ENCODE measurements at places on chromosomes 3 and 15.

DNA sequence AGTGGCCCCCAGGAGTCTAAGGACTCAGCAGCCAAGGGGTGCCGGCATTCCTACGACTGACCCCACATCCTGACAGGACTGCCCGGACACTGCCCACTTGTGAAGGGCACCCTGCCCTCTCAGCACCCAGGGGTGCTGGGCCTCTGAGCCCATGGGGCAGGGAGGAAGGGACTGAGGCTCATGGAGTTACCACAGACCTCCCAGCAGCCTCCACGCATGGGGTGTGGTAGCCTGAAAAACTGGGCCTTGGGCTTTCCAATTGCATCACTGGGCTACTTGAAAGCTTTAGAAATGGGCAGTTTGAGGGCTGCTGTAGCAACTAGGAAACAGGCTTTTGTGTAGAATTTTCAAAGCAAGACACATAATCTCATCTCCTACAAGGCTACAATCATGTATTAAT is 13.2 kb downstream of the TKT start:
- DNase-seq: no peak

DNA sequence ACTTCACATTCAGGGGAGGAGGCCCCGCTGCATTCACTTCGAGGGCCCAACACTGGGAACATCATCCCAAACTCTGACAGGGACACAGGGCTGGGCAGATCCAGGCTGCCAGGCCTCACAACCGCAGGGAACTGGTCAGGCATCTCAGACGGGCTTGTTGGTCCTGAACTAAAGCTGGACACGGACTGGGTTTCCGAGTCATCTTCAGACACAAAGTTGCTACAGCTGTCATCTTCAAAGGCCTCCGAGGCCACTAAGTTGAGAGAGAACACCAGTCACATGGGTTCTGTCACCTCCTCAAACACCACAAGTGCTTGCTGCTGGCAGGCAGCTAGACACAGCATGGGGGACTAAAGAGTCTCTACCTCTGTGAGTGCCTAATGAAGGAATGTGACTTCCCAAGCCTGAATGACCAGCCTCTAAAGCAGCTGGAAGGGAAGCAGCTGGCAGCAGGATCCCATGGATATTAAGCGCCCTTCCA is 50.9 kb downstream of the CAPN7 start:
- DNase-seq: no peak

DNA sequence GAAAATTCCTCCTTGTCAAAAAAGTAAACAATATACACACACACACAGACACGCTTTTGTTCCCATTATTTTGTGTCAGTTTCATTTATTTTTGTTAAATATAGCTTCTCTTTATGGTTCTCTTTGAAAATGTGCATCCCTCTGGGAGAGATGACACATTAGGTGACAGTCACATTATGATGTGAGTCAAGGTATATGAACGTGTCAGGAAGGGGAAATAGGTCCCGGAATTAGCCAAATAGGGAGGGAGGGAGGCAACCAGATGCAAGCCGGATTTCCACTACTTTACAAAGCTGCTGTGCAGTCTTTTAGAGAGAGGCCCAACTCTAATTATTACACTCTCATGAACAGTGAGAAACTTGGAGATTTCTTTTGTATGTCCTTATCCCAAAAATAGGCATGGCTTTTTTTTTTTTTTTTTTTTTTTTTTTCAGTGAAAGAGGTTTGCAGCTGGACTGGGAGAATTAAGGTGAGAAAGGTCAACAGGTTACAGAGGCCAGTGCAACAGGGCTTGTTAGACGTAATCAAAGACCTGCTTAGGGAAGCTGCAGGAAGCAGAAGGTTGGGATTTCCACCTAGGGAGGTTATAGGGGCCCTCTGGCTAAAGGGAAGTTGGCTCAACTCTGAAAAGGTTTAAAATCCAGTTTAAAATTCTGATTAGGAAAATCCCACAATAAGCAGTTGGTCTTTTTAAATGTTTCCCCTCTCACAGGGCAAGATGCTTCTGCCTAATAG is 240.5 kb upstream of the UBE2E1 start:
- DNase-seq: no peak

- DNase-seq: no peak
Measured at GRCh38 chr15:44471885-44472455, 44.5 kb downstream of the CTDSPL2 start.

GRCh38 chr15:45891766-45892165 is 256.9 kb downstream of the SQOR start:
- DNase-seq: no peak

GRCh38 chr3:198112031-198112430 is 152.0 kb downstream of the LMLN start:
- no peak for DNase-seq

DNA sequence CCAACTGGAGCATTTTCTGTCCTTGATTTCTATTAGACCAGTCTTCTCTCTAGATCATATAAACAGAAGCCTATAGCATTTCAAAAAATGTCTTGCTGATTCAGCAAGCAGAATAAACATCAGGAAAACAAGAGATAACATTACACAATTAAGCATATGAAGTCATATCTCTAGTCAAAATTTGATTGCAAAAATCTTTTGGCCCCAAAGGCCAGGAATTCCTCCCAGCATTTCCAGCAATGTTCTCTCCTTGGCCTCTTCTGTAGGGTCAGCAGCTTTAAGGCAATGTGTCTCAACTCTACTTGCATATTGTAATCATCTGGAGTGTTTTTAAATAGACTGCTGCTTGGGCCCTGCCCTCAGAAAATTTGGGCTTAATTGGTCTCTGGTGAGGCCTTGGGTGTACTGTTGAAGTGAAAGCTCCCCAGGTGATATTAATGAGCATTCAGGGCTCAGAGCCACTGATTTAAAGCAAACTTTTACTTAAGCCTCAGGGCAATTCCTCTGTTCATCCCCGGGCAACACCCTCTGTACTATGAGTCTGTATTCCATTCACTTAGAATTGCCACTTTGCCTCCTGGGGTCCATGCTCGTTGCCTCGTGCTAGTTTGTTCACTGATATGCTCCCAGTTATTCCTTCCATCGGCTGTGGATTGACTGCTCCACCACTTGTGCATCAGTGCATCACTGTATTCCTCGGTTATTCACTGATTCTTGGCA is 1072.6 kb downstream of the ROBO2 start:
- DNase-seq: no peak

DNA sequence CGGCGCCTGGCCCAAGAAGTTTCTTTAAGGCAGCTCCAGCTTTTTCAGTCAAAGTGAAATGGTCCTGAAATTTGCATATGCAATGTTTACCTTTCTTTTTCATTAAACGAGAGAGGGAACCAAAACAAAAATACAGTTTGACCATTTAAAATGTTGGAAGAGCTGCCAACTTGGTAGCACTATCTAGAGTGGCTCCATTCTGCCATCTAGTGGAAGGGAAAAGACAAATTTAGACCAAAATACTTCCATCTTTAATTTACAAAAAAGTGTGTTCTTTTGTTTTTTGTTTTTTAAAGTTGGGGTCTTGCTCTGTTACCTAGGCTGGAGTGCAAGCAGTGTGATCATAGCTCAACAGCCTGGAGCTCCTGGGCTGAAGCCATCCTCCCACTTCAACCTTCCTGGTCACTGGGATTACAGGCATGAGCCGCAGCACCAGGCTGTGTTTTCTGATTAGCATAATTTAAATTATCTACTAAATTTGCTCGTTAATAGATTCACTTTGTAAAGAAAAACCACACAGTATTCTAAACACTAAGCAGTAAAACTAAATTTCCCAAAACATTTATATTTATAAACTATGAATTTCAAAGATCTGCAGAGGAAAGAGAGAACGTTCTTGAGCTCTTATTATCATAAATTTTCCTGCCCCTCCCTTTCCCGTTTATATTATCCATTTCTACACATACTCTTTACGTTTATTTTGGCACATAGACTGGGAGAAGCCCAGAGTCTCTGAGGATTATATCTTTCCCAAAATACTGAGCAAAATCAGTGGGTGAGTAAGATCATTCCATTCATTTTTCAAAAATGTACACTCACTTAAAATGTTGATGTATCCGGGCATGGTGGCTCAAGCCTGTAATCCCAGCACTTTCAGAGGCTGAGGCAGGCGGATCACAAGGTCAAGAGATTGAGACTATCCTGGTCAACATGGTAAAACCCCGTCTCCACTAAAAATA is 15.4 kb upstream of the RFC4 start:
- no peak for DNase-seq

- DNase-seq: no peak
Measured at GRCh38 chr3:102000620-102001209, 151.4 kb downstream of the NFKBIZ start.

GRCh38 chr15:42064271-42064670 is 30.1 kb downstream of the PLA2G4D start:
- DNase-seq: no peak

DNA sequence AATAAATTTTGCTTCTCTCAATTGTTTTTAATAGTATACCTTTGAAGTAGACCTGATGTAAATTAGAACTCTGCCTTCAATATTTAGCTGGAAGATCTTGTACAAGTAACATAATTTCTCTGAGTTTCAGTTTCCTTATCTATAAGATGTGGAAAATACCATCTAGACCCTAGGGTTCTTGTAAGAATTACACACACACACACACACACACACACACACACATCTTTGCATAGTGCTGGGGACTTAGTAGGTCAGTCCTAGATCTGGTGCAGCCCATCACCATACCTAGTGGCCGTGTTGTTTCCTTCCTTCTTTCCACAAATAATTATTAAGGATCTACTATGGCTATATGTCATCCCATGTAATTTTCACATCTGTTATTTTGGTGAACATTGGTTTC is 11.0 kb downstream of the TRAT1 start:
- DNase-seq: no peak

DNA sequence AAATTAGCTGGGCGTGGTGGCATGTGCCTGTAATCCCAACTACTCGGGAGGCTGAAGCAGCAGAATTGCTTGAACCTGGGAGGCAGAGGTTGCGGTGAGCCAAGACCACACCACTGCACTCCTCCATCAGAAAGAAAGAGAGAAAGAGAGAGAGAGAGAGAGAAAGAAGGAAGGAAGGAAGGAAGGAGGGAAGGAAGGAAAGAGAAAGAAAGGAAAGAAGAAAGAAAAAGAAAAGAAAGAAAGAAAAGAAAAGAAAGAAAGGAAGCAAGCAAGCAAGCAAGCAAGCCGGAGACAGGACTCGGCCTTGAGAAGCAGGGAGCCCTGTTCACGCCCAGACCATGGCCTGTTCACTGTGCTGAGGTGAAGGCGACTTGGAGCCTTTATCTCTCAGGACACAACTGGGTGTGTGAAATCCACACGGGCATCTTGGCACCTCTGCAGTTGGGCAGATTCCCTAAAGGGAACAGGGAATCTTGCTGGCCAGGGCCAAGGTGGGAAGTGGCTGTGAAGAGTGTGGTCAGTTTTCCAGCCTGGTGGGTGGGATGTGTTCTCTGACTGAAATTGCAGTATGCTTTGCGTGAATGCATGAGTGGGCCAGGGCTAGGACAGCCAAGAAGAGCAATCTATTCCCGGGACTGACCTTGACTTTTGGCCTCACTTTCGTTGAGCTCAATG is 90.3 kb downstream of the CORO2B start:
- no peak for DNase-seq

DNA sequence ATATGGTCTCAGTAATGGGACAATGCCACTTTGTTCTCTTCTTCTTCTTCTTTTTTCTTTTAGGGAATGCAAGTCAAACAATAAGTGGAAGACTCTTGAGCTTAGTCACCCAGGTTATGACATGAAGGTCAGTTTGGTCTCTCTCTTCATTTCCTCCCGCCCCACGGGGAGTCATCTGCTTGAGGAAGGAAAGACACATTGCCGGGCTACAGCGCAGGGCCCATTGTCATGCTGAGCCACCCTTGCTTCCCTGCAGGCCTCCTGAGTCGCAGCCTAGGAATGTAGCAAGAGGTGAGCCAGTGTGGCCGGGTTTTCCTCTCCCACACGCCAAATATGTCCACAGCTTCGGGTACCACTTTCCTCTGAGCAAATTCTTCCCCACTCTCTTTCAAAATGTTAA is 47.6 kb downstream of the RAP2B start:
- DNase-seq: no peak

- no peak for DNase-seq
Measured at GRCh38 chr3:119690043-119690656, 12.7 kb upstream of the CFAP91 start.

- DNase-seq: peak; percentile 21
Measured at GRCh38 chr3:103218146-103218545, 783.3 kb downstream of the ZPLD1 start.

DNA sequence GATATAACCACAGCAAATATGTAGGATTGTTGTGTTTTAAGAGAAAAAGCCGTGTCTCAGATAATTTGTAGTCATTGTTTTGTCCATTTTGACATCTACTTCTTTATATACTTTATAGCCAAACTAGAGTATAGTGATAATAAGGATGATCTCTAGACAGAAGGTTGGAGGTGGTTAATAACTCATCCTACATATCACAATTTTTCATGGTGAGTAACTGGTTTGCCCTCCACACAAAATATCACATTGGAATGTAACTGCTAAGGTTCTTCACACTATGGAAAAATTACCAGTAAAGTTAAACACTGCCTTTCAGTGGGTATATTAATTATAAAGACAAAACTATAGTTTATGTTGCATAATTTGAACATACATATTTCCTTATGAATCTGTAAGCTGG is 380.7 kb downstream of the LPP start:
- DNase-seq: no peak

- peak; percentile 34 for DNase-seq
Measured at GRCh38 chr3:113223475-113224281, 12.3 kb downstream of the BOC start.

GRCh38 chr3:134754768-134755559 is 40.1 kb upstream of the EPHB1 start:
- peak; percentile 38 for DNase-seq

GRCh38 chr3:106329521-106329920 is 460.7 kb upstream of the CBLB start:
- DNase-seq: no peak

GRCh38 chr3:21105784-21106183 is 645.2 kb downstream of the ZNF385D start:
- DNase-seq: no peak

GRCh38 chr3:111763968-111764367 is 95.1 kb upstream of the PHLDB2 start:
- DNase-seq: no peak

DNA sequence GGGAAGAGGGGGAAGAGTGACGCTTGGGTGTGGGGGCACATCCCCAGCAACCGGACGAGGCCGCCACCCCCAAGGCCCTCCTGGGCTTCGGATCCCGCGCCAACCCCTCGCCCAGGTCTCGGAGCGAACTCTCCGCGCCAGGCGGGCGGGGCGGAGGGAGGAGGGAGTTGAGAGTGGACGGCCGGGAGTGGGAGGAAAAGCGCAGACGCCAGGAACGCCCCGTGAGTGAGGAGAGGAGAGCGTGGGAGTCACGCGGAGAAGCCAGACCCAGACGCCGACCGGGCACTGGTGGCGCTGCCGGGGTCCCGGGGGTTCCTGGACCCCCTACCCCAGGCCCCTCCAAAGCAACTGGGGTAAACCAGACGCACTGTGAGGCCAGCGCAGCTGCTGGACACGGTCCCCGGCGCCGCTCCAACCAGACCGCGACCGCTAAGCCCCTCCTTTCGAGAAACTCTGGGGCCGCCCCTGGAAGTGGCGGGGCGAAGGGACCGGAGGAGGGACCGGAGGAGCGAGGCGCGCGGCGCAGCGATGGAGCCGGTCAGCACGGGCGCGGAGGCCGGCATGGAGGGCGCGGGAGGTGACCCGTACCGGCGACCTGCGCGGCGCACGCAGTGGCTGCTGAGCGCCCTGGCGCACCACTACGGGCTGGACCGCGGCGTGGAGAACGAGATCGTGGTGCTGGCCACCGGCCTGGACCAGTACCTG is at the start of gene EFCC1:
Gene EFCC1 (plus strand): TSS at position 204 of the 705 bp plus-strand sequence. CDS start 325 bp downstream, at position 529.
- DNase-seq: no peak

- DNase-seq: no peak
Measured at GRCh38 chr15:67072442-67072841, 7.0 kb downstream of the SMAD3 start.

GRCh38 chr15:92020207-92020606 is 166.7 kb downstream of the SLCO3A1 start:
- DNase-seq: no peak

GRCh38 chr3:125591116-125591760 is 4.1 kb downstream of the OSBPL11 start:
- no peak for DNase-seq

Measured in GM19239 (cell line).